Left lung (tissue), 14 donors: ENCODE measurements at places on chromosomes 2 and 18. TPM values are rescaled to one million over a fixed set of nuclear protein-coding genes. Genes with fewer than 3 reads are reported as not detected.

DNA sequence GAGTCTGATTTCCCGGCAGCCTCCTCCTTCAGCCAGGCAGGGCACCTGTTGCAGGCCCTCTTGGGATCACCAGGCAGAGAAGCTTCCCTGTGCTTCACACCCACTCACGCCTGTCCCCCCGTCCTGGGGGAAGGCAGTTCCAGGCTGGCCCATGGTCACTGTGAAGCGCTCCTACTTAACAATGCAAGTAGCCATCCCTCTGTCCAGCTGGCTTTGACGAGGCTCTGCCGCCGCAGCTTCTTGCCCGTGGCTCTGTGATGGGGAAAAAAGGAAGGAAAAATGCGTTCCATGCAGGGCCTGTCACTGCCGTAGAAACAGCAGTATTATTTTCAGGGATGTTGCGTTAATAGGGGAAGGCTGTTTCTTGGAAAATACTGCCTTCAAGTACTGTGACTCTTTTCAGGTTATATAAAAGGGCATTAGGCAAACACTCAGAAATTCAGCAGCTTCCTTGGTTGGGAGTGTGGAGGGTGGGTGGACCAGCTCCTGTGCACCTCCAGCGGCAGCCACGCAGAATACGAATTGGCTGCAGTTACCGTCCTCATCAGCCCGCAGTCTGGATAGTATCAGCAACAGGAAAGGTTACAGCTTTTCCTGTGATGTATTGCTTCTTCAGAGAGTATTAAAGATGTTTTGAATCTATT is 232.3 kb downstream of the KLHL29 start:
- no peak for DNase-seq

DNA sequence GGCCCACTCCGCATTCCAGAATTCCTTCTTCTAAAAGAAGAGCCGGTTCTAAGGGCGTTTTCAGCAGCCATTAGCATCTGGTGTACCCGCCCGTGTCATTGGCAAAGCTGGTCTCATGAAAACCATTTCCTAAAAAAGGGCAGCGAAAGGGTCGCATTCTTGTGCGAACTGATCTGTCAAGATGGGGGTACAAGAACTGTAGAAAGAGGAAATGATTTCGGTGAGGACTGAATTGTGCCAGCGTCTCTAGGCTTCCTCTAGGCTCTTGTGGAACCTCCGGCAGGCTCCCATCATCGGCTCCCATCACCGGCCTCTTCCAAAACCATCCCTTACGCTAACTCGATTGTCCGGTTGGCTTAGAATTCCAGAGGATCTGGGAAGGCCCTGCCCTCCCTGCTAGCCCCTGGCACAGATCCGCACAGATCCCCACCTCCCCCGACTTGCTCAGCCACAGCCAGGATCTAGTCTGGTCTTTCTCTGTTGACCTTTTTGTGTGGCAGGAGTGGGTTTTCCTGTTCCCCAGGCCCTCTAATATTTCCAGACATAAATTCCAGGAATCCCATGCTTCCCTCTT is 1.3 kb downstream of the RAB31 start:
- no peak for DNase-seq

The SMAD4 gene
- 90.7 TPM for total RNA-seq

The SERPINB4 gene
- 0.42 TPM for total RNA-seq

- DNase-seq: no peak
Measured at GRCh38 chr2:58594175-58594574, 353.1 kb upstream of the FANCL start.

DNA sequence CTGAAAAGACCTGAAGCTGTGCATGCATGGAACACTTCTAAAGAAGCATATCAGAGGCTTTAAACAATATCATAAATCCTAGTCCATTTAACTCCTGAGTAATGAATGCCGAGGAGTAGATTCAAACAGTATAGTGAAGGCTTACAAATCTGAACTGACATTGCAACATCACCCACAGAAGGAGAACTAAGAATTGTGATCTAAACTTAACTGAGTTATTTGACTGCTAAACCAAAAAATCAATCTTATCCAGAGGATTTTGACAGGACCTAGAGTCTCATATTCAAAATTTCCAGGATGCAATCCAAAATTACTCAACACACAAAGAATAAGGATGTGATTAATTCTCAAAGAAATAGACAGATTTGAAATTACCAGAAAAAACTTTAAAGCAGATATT is 181.0 kb downstream of the SLC39A10 start:
- DNase-seq: no peak

- no peak for DNase-seq
Measured at GRCh38 chr2:43831543-43832294, 6.9 kb downstream of the ABCG5 start.
